ENCODE measurements at places on chromosomes 1 and 21. TPM values are rescaled to one million over a fixed set of nuclear protein-coding genes. Genes with fewer than 3 reads are reported as not detected.

NBPF4 gene
- total RNA-seq: 0.11 TPM

DNA sequence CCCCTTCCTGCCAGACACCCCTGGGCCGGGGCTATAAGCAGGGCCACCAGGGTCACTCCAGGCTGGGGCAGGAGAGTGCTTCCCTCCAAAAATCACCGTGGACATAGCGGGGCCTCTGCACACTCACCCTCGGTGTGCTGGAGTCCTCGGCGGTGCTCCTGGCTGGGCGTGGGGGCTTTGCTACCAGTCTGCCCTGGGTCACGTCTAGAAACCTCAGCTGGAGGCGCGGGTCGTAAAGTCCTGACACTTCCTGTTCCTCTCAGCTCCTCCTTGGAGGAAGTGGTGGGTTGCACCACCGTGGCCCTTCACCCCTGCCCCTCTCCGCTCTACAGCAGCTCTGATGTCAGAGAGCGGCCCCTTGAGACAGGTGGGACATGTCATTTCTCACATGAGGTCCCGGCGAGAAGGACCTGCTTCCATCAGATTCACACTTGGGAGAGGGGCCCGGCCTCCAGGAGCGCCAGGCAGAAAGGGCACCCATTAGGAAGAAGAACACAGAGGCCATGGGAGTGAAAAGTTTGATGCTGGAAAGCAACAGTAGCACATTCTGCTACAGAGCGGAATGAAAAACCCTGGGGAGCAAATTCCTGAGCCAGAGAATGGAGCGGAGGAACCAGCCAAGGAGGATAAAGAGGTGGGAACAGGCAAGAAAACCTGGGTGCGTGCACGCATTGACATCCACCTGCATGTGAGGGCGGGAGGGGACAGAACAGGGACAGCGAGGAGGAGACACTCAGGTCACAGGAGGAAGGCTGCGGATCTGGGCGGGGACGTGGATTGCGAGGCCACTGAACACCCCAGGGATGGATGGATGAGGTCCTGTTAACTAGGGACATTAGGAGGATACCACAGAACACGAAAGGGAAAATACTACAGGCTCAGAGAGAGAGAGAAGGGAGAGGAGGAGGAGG lies at the start of gene ITGB2:
TSS of gene ITGB2 (minus strand) at position 206 of the 911 bp plus-strand sequence. CDS start 10,117 bp downstream, outside the sequence.
- DNase-seq: peak; percentile 70

DNA sequence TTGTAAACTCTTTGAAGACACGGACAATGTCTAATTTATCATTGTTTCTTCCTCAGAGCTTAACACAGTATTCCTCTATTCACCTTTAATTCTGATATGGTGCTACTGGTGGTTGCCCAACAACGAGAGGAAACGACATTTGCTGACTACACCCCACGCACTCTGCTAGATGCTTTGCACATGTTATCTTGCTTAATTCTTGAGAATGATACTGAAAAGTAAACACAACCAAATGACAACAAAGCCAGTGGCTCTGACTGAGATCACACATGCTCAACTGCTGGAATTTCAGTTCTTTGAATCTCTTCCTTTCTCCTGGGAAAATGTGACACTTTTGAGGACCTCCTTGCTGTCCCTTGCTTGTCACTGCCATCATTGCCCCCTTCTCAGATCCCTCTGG lies 37.2 kb upstream of the DDAH1 start:
- no peak for DNase-seq

DNASE2B gene
- total RNA-seq: not detected

- DNase-seq: no peak
Measured at GRCh38 chr1:226349081-226349480, 40.1 kb upstream of the LIN9 start.

ADGRL4 gene
- not detected for total RNA-seq

DNA sequence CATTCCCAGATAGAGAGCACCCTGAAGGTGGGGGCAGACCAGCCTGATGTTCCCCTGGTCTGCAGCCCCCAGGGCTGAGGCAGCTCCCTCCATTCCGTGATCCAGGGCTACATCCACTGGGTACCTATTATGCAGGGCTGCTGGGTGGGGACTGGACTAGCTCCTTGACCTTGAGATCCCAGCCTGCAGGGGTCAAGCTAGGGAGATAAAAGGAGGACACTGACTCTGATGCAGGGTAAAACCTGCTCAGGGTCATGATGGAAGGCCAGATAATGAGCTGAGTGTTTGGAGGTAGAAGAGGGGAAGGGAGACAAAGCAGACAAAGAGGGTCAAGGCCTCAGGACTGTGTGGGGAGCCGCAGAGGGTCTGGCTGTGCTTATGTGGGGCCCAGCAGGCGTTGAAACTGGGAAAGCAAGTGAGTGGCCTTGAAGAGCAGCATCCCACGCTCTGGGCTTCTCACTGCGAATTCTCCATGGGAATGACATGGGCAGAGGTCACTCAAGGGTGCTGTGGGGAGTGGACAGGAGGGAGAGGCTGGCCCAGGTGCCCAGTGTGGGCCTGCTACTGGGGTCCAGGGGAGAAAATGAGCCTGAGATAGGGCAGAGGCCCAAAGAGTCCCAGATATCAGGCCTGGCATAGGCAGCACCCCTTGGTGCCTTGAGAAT lies 9.7 kb downstream of the FOXO6 start:
- DNase-seq: no peak

NPPA gene
- total RNA-seq: not detected

- peak; percentile 84 for DNase-seq
Measured at GRCh38 chr1:155226188-155226909, 17.9 kb downstream of the MTX1 start.

TATDN3 gene
- total RNA-seq: 18.6 TPM

DNA sequence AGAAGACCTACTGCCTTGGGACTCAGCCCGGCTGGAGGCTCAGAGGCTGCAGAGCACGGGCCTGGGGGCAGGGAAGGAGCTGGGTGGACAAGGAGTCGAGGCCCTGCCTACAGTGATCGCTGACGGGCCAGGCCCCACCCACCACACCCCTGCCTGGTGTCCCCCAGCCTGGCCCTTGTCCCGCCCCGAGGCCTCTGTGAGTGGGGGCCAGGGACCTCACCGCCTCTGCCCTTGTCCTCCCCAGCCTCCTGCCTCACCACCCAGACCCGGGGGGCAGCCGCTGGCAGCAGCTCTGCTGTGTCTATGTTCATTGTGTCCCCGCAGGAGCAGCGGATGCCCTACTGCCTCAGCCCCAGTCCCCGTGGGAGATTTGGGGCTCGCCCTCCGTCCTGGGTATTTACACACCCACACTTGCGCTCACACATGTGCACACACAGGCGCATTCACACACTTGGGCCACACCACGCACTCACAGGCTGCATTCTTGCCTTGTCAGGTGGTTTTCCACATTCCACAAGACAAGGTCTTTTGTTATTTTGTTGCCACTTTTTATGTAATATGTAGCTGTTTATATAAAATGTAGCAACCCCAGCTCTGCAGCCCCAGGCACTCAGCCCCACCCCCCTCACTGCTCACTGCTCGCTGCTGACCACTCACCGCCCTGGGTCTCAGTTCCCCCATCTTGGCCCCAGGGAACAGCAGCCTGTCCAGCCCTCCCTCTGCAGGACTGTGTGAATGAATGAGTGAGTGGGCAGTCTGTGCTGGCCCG lies 7.3 kb downstream of the PFKL start:
- no peak for DNase-seq

DNA sequence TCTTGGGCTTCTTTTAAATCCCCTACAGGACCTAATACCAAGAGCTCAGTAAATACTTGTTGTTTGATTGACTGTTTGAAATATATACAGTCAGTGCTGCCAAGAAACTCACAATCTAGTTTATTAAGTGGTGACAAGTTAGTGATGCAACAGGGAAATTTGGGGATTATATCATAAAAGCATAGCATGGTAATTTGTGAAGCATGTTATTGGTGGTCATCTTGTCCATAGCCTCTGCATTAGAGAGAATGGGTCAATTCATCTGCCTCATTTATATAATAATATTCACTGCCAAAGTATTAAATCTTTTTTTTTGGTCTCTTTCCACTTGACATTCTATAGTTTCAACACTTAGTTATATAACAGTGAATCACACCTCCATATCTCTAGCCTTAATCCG lies 138.2 kb upstream of the SPAG17 start:
- DNase-seq: no peak

IRF6 gene
- 1.7 TPM for total RNA-seq

PDPN gene
- total RNA-seq: not detected

DNA sequence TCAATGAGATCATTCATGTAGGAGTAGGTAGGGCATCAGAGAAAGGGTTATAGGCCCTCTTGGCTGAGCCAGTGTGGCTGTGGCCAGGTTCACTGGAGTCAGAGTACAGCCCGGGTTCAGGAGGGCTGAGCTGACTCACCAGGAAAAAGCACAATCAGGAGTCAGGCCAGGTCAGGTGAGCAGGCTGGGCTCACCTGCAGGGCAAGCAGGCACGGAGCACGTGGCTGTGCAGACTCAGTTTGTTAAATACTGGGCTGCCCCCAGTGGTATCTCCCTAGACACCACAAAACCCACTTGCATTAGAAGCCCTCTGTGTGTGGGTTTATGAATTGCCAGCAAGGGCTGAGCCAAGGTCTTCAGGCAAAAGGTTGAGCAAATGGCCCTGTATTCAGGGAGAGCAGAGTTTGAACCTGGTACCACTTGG lies 122.1 kb upstream of the SERBP1 start:
- DNase-seq: no peak

All from activated naive CD8-positive, alpha-beta T cell treated with anti-CD3 and anti-CD28 coated beads, Interleukin-2, amount 10 ng/mL, durations not matched to agents 7 days and 5 days (primary cell).